ENCODE measurements at places on chromosomes 3 and 15.

DNA sequence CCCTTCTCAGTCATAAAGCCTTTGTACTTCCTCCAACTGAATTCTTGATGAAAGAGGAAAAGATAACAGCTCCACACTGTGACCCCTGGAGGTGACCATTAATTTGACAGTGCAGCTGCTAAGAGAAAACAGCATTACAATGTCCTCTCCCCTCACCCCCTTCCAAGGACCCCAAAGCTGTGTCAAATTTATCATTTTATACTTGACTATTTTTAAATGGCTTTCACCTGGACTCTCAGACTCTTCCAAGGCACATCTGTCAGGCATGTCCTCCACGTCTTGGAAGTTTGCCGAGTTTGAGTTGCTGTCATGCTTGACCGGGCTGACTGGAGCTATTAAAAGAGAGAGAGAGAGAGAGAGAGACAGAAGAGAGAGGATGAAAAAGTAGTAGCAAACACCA is 236.5 kb downstream of the WDR72 start:
- no peak for DNase-seq

DNA sequence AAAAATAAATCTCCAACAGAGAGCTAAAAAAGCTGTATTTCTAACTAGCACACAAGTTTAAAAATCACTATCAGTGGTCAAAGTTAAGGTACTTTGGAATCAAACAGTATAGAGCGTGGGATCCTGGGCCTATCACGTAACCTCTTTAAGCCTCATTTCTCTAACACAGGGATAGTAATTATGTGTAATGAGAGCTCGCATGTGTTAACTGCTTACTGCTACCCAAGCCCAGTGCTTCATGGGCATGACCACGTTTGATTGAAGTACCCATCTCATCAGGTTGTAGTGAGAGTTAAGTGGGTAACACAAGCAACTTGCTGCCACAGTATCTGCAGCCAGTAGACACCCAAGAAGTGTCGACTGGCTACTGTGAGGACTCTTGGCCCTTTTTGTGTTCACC is 28.2 kb upstream of the NOX5 start:
- DNase-seq, result no peak

GRCh38 chr3:57464011-57464410 is 80.1 kb downstream of the DNAH12 start:
- DNase-seq, result no peak

DNA sequence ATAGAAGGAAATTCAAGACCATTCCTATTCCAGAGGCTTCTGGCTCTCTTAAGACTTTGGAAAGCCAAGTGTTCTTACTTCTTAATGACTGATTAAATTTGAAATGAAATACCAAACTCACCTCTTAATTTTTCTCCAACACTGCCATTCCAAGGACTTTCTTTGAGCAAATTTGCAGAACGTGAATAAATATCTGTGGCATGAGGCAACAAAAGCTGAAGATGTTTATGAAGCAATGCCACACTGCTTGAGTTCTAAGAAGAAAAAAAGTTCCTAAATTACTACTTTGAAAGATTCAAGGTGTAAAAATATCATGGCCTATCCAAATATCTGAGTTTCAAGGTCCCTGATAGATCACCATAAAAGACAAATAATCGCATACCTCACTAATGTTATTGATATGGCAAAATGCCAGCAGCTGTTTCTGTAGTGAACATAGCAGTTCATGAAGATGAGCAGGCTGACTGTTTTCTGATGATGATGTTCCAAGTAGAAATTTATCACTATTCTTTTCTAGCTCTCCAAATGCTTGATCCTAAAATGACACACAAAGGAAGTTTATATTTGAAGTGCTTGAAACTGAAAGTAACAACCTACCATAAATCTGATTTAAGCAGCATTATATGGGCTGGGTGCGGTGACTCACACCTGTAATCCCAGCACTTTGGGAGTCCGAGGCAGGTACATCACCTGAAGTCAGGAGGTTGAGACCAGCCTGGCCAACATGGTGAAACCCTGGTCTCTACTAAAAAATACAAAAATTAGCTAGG is 104.4 kb downstream of the HERC1 start:
- DNase-seq, result no peak

- DNase-seq, result no peak
These were observed 47.0 kb upstream of the PPIB start for GRCh38 chr15:64209680-64210334.

- DNase-seq, result no peak
These were observed 4.7 kb upstream of the DNASE1L3 start for GRCh38 chr3:58215317-58216025.

DNA sequence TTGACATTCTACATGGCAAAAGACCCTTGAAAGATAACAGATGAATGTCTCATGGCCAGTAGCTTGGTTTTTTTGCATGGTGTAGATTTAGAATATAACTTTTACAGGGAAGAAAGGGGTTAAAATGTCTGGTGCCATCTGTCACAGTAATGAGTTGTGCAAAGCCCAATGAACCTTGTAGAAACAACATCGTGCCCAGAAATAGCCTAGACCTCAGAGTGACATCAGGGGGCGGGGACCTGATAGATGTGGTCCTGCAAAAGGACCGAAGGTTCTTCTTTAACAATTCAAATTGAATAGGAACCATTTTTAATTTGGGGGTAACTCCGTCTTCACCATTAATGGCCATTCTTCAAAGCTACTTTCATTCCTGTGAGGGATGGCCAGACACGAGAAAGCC is 254.1 kb upstream of the CTDSPL start:
- no peak for DNase-seq

DNA sequence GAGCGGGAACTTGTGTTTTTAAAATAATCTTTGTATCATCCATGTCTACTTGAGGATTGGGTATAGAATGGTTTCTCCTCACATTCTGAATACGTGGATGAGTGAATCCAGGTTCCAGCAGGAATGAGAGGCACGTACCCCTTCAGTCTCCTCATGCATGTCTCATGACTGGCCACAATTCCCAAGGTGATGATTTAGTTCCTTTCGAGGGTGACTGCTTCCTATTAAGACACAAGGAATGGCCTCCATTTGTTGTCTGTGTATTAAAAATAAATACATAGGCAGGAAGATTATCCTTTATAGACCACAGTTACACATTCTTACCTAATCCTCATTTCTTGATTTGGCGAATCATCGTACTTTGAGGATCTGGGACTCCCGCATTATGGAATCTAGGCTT is 217.0 kb upstream of the LRIG1 start:
- DNase-seq, result no peak

DNA sequence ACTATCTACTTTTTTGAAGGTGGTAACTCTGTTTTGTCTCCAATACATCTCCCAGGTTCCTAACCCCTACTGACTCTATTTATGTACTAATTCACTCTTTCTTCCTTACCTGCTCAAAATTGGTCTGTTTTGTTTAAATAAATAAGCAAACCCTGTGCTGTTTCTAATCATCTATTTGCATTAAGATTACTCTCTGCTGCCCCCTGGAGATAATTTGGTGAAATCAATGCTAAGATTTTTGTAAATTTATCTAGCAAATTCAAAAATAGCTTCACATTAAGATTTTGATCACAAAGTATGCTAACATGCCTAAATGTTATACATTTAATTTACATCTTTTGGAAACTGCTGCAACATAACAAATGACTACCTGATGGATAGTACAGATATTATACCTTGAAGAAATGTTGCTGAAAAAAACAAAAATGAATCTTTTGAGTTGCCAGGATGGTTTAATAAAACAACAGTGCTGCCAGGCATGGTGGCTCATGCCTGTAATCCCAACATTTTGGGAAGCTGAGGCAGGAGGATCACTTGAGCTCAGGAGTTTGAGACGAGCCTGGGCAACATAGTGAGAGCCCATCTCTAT is 4.4 kb upstream of the CD200R1 start:
- DNase-seq, result no peak

DNA sequence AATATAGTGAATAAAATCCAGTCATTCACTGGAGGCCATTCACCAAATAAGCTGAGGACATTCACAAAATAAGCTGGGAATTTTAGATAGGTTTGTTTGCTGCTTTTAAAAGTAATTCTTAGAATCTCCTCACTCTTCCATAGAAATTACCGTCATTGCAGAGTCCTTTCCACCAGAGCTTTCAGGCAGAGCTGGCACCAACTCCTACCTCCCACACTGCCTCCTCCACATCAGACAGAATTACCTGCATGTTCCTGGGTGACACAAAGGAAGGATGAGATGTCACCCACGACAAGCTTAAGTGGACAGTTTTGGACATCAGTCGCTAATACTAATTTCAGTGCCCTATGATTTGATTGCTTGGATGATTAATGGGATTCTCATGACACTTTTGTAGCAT is 1113.2 kb downstream of the IGSF11 start:
- no peak for DNase-seq

DNA sequence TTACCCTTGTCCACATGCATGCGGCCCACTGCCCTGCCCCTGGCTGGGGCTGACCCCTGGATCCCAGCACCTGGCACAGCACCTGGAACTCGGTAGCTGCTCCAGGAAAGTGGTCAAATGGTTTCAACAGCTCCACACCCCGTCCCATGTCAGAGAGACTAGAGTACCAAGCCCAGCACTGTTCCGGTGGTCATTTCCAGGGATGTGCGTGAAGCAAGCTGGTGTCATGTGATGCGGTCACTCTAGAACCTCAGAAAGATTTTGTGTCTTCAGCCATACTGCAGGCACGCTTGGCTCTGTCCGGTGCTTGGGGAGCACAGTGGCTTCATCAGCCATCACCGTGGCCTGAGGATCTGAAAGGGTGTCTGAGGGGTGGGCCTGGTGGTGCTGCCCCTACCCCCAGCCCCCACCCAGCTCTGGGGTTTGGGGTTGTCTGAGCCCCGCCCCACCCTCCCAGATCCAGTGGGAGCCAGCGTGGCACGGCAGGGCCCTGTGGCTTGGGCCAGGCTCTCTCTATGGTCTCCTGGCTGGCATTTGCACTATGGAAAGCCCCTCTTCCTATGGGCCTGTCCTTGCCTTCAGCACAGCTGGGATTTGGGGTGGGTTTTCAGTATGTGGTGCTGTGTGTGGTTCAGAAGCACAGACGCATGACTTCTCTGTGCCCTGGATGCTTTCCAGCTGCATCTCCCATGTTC is 15.3 kb downstream of the APBA2 start:
- DNase-seq, result no peak

DNA sequence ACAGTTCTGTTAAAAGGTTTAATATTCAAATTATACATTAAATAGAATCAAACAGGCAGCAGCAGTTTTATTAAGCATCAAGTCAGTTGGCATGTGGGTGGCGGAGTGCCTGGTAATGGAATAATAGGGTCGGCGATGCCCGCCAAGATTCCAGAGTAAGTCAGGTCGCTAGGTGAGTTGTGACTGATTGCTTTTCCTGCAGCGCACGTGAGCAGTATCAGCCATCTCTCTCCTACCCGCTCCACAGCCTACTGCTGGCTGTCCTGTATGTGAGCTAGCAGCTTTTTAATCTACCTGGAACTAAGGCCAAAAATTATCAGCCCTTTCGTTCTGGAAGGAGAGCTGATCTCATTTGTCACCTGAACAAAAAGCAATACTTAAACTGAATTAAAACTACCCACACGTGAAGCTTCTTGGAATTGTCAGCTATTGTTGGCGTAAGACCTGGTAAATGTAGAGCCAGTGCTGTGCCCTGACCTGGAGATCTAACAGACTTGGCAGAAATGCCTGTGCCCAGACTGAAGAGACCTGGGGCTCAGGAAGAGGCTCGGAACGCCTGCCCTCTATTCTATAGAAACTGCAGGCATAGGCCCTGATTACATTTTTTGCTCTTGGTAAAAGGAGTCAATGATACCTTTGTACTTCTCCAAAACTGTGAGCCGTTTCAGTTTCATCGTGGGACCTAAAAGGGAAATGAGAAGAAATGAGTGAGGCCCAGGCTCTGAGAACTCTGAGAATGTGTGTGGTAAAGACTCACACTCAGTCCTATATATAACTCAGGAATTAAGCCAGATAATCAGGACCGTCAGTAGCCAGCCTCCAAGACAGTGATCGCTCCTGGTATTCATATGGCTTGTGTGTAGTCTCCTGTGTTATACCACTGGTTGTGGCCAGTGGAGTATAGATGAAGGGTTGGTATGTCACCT is 21.9 kb downstream of the IDH3A start:
- DNase-seq, result no peak

DNA sequence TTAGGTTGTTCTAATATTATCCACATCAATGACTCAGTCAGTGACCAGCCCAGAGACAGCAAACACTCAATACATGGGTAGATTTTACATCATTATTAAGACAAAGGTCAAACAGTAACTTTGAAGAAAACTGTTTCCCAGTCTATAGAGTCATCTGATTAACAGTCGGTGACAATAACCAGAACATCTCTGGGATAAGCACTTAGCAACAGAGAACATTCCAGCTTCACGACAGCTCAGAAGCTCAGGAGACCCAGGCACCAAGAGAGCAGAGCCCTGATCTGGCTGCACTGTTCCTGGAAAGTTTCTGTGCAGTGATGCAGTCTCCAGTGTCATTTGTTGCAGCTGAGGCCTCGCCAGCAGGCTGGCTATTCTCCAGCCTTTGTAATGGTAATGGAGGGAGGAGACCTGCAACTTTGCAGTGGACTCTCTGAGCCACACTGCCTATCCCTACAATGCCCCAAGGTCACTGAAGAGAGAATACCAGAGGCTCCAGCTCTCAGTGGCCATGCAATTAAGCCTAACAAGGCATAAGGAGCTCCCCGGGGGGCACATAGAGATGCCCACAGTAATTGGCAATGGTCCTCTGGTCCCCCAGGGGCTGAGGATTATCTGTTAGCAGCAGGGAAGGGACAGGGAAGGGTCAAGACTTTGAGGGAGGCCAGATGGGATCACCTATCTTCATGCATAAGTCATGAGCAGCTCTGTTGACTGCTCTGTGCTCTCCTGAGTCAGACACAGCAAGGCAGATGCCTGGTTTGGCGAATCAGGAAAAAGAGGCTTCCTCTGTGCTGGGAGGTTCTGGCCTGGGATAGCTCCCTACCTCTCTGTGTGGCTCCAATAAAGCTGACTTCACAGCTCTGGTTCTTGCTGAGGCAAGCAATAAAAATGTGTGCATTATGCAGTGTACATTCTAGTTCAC is 163.6 kb downstream of the CTNNB1 start:
- no peak for DNase-seq

GRCh38 chr3:157103280-157103679 is 56.7 kb downstream of the CCNL1 start:
- DNase-seq, result no peak

- DNase-seq, result no peak
These were observed 4.0 kb downstream of the IL12A start for GRCh38 chr3:159992589-159992988.

GRCh38 chr3:52374173-52374572 is 58.1 kb downstream of the DNAH1 start:
- no peak for DNase-seq

DNA sequence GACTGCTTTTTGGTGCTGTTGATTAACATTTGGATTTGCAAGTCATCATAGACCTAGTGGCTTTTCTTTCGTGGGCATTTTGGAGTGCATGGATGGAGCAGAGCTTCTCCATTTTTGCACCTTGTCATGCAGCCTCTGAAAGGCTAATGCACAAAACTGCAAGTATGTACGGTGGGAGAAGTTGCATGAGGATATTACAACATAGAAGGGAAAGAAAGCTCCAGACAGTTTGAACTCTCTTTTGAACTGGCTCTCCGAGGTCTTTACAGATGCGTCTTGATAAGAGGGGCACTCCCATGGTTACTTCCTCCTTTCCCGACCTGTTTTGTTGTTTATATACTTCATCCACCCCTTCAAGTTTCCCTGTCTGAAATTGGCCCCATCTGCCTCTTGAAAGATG is 147.1 kb upstream of the GBE1 start:
- DNase-seq, result no peak

All from hypothalamus (tissue), 51 donors.